ENCODE measurements at places on chromosomes 11 and 22. TPM values are rescaled to one million over a fixed set of nuclear protein-coding genes. Genes with fewer than 3 reads are reported as not detected.

GRCh38 chr11:126163074-126163700 is 48.3 kb downstream of the RPUSD4 start:
- no peaks in the 10 kb centered on the region for H3K36me3 ChIP-seq
- no peaks in the 10 kb centered on the region for H3K4me1 ChIP-seq
- no peak overlapping the region for H3K27ac ChIP-seq
- no peak overlapping the region for H3K4me3 ChIP-seq
- peaks cover 6% of the 10 kb centered on the region for H3K27me3 ChIP-seq

Gene CHRNA10
- 2.5 TPM for total RNA-seq

DNA sequence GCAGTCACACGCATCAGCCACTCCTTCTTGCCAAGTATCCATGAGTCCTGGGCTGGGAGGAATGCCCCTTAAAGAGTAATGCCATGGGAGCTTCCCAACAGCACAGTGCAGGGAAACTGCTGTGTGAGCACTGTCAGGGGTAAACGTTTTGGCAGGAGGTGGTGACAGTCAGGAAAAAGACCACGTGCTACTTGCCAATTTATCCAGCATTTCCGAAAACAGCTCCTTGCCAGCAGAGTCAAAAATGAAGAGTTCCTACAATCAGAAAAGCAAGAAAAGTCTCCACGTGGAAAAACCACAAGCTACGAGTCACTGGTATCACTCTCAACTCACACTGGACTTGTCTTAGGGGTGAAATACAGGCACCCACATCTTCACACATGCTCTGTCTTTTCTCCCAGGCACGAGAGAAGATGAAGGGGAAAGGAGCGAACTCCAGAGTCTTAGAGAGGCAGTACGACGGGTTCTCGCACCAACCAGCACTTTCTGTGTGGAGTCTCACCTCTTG is 9.9 kb downstream of the IFT27 start:
- peaks cover 35% of the 10 kb centered on the region for H3K36me3 ChIP-seq
- H3K27me3 ChIP-seq = no peaks in the 10 kb centered on the region
- DNase-seq = no peak
- no peaks in the 10 kb centered on the region for H3K4me1 ChIP-seq
- H3K27ac ChIP-seq = no peak overlapping the region

- no peaks in the 10 kb centered on the region for H3K36me3 ChIP-seq
- no peak overlapping the region for H3K4me3 ChIP-seq
- H3K4me1 ChIP-seq = no peaks in the 10 kb centered on the region
- no peak overlapping the region for H3K27ac ChIP-seq
- no peak for DNase-seq
- peaks cover 3% of the 10 kb centered on the region for H3K27me3 ChIP-seq
Measured at GRCh38 chr22:48824712-48825651, 1002.7 kb downstream of the BRD1 start.

- H3K4me1 ChIP-seq = no peaks in the 10 kb centered on the region
- H3K27ac ChIP-seq = no peak overlapping the region
- no peaks in the 10 kb centered on the region for H3K36me3 ChIP-seq
- H3K27me3 ChIP-seq = no peaks in the 10 kb centered on the region
- DNase-seq = no peak
- H3K4me3 ChIP-seq = no peak overlapping the region
Measured at GRCh38 chr11:28702450-28702790, 594.2 kb downstream of the METTL15 start.

GRCh38 chr11:749731-750130 is 2.5 kb downstream of the TALDO1 start:
- peaks cover 26% of the 10 kb centered on the region for H3K4me1 ChIP-seq
- peak overlapping the region; percentile 50 for H3K27ac ChIP-seq
- H3K36me3 ChIP-seq = peaks cover 8% of the 10 kb centered on the region
- no peaks in the 10 kb centered on the region for H3K27me3 ChIP-seq
- no peak for DNase-seq
- H3K4me3 ChIP-seq = peak overlapping the region; percentile 44

Gene PARVG
- 91.6 TPM for total RNA-seq

Gene NCF4
- total RNA-seq = 120 TPM

- no peak for DNase-seq
- peaks cover 3% of the 10 kb centered on the region for H3K27me3 ChIP-seq
- no peak overlapping the region for H3K27ac ChIP-seq
- no peak overlapping the region for H3K4me3 ChIP-seq
- peaks cover 4% of the 10 kb centered on the region for H3K36me3 ChIP-seq
Measured at GRCh38 chr11:122665861-122666260, 10.3 kb downstream of the UBASH3B start.

Gene CDHR5
- total RNA-seq = not detected

GRCh38 chr11:66146940-66147339 is 76.9 kb downstream of the PACS1 start:
- peaks cover 75% of the 10 kb centered on the region for H3K4me1 ChIP-seq
- peaks cover 15% of the 10 kb centered on the region for H3K36me3 ChIP-seq

DNA sequence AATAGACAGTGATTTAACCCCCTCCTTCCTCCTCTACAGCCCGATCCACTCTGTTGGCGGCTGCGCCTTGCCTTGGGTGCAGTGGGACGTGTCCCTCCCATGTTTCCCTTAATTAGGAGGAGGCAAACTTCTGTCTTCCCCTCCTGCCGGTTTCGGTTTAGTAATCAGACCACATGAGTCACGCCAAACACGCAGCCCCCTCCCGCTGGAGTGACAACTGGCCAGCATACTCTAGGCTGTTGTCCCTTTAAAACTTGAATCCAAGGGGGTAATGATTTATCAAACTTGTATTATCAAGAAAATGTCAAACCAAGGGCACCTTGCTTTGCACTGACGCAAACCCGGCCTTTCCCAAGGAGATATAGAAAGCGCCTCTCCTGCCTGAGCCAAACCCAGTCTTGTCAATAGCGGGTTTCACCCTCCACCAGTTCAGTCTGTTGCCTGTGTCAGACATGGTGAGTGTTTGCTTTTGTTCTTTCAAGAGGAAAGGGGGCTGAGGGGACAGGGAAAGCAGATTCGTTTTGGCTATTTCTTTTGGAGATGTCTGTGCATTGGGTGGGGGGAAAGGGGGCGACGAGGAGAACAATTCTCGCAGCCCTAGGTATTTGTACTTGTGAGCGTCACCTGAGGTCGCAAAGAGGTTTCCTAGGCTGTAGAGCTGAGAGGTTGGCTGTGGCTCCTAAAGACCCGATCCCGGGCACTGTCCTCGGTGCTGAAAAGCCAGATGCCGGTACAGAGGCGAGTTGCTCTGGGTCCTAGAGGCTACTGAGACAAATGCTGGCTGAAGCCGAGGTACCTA is at the start of gene SLC6A5:
TSS of gene SLC6A5 (plus strand) at position 388 of the 799 bp plus-strand sequence. CDS start at position 453, 65 bp downstream.
- DNase-seq = no peak
- H3K36me3 ChIP-seq = no peaks in the 10 kb centered on the region
- H3K4me1 ChIP-seq = peaks cover 7% of the 10 kb centered on the region

Gene P4HA3
- total RNA-seq = not detected

GRCh38 chr11:125519860-125520834 is 24.1 kb upstream of the FEZ1 start:
- no peaks in the 10 kb centered on the region for H3K27me3 ChIP-seq
- no peak for DNase-seq
- H3K36me3 ChIP-seq = no peaks in the 10 kb centered on the region
- peaks cover 15% of the 10 kb centered on the region for H3K4me1 ChIP-seq

Gene PGA5
- not detected for total RNA-seq

DNA sequence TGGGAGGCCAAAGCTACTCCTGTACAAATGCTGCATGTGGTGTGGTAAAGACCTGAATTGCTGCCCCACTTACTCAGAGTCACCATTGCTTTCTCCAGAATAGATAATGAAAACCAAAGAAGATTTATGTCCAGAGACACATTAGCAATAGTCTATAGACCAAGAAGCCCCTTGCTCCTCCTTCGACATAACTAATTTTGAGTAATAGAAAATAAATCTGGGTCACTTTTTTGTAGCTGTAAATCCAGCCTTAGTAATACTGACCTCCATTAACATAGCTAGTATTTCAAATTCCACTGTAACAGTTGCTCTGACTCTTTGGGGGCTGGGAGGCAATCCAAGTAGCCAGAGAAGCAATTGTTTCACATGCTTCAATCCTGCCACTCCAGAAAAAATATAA is 145.9 kb downstream of the MAML2 start:
- DNase-seq = no peak
- peaks cover 65% of the 10 kb centered on the region for H3K4me1 ChIP-seq
- H3K27me3 ChIP-seq = no peaks in the 10 kb centered on the region

Gene RFPL1
- not detected for total RNA-seq

DNA sequence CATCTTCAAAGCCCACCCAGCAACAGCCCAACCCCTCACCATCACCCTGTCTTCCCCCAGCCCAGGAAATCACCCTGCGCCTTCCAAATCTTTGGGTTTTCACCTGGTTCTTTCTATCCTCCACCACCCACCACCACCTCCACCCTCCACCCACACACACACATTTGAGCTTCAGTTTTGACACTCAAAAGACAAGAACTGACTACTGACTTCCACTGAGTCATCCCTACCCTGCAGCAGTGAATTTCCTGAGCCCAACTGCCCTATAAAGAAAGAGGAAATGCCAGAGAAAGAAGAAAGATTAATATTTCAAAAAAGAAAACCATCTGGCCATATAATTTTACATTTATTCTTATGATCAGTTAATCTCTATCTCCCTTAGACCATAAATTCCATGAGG is 137.5 kb downstream of the CHST1 start:
- H3K4me3 ChIP-seq = no peak overlapping the region
- H3K4me1 ChIP-seq = no peaks in the 10 kb centered on the region

Gene TMEM184B
- 17.4 TPM for total RNA-seq

- H3K4me3 ChIP-seq = no peak overlapping the region
- H3K36me3 ChIP-seq = no peaks in the 10 kb centered on the region
- H3K27ac ChIP-seq = no peak overlapping the region
- DNase-seq = no peak
- no peaks in the 10 kb centered on the region for H3K27me3 ChIP-seq
- no peaks in the 10 kb centered on the region for H3K4me1 ChIP-seq
Measured at GRCh38 chr11:92663539-92663938, 305.9 kb upstream of the MTNR1B start.

Gene OR52E6
- not detected for total RNA-seq

GRCh38 chr11:116888024-116888423 is 50.6 kb upstream of the APOA1 start:
- no peak for DNase-seq
- H3K36me3 ChIP-seq = peaks cover 45% of the 10 kb centered on the region
- H3K27ac ChIP-seq = no peak overlapping the region

DNA sequence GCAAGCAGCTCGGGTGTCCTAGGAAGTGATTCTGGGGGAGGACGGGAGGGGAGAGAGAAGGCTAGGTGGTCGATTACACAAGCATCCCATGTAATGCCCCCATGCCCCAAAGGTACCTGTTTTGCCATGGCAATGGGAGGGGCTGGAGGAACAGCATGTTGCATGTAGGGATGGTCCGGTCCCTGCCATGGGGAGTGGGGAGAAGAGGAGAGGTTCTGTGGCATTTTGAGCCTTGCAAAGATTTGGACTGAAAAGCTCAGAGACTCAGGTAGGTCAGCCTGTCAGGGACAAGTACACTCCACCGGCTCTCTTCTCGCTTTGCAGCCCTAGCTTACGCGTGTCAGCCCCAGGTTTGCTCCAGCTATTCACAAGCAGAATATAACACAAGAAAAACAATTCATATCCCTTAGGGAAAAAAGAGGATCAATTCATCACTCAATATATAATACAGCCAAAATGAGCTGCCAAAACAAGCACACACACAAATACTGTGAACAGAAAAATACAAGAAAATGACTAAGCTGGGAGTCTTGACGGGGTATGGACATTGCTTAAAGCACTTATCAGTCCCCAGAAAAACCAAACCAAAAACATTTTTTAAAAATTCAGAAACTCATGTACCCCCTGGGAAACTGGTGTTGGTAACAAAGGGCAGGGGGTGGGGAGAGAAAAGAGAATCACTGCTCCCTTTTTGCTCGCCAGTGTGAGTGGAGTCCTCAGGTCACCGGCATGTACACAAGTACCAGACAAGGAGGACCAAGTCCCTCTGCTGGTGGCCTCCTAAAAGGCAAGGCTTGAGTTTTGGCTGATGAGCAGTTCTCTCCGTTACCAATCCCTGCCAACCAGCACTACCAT is 21.6 kb downstream of the APOL5 start:
- DNase-seq = no peak
- H3K27me3 ChIP-seq = peaks cover 76% of the 10 kb centered on the region
- H3K4me3 ChIP-seq = no peak overlapping the region
- H3K27ac ChIP-seq = no peak overlapping the region
- H3K4me1 ChIP-seq = peaks cover 4% of the 10 kb centered on the region

Gene ZNF70
- 4.9 TPM for total RNA-seq

Gene CST6
- total RNA-seq = not detected

Gene PLEKHA7
- 4.9 TPM for total RNA-seq

DNA sequence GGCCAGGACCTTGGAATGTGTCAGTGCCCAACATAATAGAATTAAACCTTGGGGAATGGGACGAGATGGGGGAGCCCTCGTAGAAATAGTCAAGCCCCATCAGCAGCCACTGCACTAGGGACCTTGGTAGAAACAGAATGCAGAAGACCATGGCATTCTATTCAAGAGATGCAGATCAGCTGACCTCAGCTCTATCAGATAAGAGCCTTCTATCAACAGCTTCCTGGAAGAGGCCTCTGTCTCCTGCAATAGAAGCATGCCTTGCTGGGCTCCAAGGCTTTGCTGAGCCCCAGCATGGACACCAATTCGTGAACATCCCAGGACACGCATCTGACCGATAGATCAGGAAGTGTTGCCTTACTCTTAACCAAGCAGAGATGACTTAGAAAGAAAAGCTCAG is 27.5 kb upstream of the FLI1 start:
- no peak overlapping the region for H3K4me3 ChIP-seq
- peaks cover 14% of the 10 kb centered on the region for H3K27me3 ChIP-seq
- H3K4me1 ChIP-seq = peaks cover 17% of the 10 kb centered on the region
- DNase-seq = no peak

DNA sequence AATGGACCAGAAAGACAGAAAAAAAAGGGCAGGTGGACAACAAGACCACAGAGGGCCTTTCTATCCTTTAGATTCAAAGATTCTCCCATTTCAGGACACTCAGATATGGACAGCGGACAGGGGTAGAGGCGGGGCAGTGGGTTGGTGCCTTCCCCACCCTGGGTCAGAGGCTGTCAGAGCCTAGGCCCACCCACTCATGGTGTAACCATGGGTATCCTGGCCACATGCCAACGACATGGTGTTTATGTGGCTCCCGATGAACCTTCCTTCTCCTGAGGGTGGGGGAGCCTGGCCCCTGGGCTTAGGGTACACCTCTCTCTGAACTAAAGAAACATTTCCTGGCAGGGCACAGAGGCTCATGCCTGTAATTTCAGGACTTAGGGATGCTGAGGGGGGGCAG is 14.3 kb upstream of the P2RY2 start:
- no peaks in the 10 kb centered on the region for H3K36me3 ChIP-seq
- H3K27me3 ChIP-seq = peaks cover 5% of the 10 kb centered on the region
- no peak overlapping the region for H3K4me3 ChIP-seq

Gene AP1B1
- total RNA-seq = 132 TPM

Gene SCGB1A1
- not detected for total RNA-seq

Gene DDIAS
- 4.7 TPM for total RNA-seq

- no peaks in the 10 kb centered on the region for H3K27me3 ChIP-seq
- no peaks in the 10 kb centered on the region for H3K36me3 ChIP-seq
- no peak overlapping the region for H3K27ac ChIP-seq
- no peak overlapping the region for H3K4me3 ChIP-seq
- peak; percentile 69 for DNase-seq
Measured at GRCh38 chr11:2420502-2421225, 20.1 kb downstream of the TSSC4 start.

Gene TBCEL
- total RNA-seq = 16.5 TPM

GRCh38 chr11:86551288-86552092 is 120.9 kb downstream of the ME3 start:
- no peaks in the 10 kb centered on the region for H3K27me3 ChIP-seq
- no peaks in the 10 kb centered on the region for H3K36me3 ChIP-seq
- DNase-seq = no peak
- H3K27ac ChIP-seq = no peak overlapping the region

Gene DHCR7
- 47.2 TPM for total RNA-seq
